ENCODE measurements at places on chromosomes 2 and 18.

DNA sequence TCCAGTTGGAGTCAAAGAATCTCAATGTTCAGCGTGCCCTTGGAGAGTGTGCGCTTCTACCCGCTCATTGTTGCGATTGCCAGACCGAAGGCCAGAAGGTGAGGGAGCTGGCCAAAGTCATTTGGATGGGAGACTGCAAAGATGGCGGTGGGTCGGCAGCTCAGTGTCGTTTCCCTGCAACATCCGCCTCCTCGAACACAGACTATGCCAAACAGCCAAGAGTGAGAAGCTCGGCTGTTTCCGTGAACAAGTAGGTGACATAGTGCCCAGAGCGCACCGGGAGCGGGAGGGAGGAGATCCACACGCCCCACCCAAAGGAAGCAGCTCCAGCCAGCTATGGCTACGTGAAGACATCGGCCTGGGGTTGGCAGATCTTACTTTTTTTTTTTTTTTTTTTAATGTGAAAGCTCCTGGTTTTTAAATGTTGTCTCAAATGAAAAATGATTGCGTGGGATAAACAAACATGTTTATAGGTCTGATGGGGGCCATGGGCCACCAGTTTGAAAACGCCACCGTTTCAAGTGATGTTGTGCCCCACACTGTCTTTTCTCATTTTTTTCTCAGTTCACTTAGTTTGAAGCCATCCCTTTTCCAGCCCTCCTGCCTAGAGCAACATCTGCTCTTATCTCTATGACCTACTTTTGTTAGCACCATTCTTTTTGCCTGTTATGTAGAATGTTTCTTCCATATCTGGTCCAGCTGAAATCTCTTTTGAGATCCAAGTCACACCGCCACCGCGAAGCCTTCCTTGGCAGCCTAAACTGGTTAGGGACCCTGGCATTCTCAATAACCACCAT lies 682.4 kb downstream of the RNF144A start:
- no peak for DNase-seq

- DNase-seq, result no peak
Measured at GRCh38 chr2:112642966-112643365, 2.8 kb upstream of the SLC20A1 start.

DNA sequence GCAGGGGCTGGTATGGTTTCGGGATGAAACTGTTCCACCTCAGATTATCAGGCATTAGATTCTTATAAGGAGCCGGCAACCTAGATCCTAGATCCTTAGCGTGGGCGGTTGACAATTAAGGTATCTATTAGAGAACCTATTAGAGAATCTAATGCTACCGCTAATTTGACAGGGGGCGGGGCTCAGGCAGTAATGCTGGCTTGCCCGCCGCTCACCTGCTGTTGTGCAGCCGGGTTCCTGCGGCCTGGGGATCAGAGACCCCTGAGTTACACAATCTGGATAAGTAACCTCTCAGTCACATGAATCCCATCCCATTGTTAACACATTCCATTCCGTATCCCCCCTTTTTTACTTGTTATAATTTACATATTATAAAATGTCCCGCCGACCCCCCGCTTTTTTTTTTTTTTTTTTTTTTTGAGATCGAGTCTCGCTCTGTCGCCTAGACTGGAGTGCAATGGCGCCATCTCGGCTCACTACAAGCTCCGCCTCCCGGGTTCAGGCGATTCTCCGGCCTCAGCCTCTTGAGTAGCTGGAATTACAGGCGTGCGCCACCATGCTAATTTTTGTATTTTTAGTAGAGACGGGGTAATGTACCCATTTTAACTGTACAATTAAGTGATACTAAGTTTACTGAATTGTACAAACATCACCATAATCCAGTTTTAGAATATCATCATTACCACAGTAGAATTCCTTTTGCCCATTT lies 42.0 kb upstream of the GPD2 start:
- no peak for DNase-seq

GRCh38 chr2:203988500-203989260 lies 52.1 kb downstream of the ICOS start:
- no peak for DNase-seq

- no peak for DNase-seq
Measured at GRCh38 chr18:38752430-38752829, 1186.8 kb upstream of the CELF4 start.

DNA sequence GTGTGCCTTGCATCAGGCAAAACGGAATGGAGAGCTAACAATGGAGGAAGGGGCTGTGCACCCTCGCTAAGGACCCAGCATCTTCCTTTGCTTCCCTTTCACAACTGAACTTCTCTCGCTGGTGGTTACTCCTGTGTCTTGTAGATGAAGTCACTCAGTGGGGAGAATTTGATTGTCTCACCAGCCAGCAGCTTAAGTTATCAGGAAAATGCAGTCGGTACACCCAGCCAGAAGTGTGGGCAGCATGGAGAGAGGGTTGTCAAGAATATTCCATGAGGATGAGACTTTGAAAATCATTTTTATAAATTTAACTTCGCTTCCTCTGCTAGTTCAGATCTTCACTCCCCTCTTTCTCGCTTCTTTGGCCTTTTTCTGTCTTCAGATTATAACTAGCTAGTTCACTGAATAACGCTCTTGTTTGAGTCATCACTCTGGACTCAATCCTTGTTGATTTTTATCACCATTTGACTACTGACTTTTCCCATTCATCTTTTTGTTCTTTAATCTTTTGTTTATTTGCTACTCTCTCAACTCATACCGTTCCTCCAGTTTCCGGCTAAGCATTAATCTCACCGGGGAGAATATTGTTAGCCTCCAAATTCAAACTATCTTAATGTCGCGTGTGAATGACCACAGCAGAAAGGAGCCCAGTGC lies 221.7 kb downstream of the CD226 start:
- no peak for DNase-seq

GRCh38 chr18:46148810-46149209 lies 44.6 kb downstream of the HAUS1 start:
- DNase-seq, result no peak

DNA sequence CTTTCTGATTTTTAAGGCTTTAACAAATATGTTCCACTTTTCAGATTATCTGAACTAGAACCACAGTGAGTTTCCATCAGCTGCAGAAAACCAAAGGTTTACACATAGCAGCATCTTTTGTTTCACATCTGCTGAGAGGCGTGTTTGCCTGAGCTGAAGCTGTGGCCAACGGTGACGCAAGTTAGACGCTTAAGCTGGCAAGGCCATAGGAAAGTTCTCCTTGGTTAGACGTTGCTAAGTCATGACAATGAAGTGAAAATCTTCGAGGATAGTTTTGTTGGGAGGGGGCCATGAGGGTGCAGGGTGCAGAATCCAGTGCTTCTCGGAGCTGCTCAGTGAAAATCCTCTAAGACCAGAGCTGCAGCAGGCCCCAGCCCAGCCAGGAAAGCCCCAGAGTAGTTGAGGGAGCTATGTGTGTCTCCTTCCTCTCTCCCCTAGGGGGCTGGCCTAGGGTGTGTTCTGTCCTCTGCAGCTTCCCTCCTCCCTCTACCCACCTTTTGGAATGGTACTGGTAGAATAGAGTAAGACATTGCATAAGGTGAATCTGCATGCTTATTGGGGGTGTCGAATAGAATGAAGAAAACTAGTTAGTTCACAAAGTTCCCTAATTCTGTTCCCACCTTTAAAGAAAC lies 105.4 kb downstream of the FHOD3 start:
- no peak for DNase-seq

DNA sequence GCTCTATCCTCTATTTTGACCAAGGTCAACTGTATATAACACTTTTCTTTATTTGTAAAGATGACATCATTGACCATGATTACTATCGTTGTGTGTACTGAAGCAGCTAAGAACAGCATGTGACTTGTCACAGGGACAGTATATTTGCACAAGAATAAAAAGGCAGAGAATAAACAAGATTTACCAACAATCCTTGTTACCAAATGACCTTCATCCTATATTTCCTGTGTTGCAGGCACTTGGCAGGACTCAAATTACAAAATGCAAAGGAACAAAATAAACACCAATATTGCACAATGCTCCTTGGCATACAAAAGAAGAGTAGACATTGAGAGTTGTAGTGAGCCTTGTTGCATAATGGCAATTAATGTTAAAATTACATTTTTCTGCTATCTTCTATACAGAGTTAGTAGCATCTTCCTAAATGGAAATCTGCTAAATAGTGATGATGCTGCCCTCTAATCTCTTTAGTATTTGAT lies 61.8 kb downstream of the RFTN2 start:
- DNase-seq, result no peak

DNA sequence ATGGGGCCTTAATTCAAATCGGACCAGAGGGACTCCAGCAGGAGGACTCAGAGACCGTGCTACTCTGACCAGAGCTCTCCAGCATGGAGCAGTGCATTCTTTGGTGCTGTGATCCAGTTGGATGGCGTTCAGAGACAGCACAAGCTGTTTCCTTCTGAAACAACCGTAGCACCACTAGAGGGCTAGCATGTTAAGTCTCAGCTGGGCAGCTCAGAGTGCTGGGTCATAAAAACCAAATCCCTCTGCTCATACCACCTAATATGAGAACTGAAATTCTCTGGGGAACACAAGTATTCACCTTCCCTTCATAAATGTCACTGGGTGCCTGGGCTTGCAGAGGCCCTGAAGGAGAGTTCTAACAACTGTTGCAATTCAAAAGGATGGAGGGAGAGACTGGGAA lies 97.7 kb upstream of the TFCP2L1 start:
- no peak for DNase-seq

GRCh38 chr18:65752625-65753325 lies 2.0 kb downstream of the CDH7 start:
- no peak for DNase-seq

All from cortex of kidney (tissue), 1 donor.